ENCODE measurements at places on chromosomes 2 and 18.

GRCh38 chr2:224287531-224287930, 114.4 kb downstream of the FAM124B start:
- no peak for DNase-seq

DNA sequence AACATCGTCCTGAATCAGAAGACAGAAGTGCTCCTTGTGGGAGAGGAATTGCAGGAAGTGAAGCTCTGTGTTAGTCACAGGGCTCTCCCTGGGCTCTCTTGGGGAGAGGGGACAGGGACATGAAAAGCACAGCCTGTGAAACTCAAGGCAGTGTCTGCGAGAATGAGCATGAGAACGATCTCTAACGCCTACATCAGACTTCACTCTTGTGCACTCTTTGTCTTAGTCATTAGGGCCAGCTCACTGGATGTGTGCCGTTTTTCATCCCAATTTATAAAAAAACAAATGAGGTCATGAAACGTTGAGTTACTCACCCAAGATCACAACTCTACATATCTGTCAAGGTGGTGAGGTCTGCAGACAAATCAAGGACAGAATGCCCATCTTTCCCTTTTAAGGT, 27.0 kb upstream of the TWIST2 start:
- no peak for DNase-seq

DNA sequence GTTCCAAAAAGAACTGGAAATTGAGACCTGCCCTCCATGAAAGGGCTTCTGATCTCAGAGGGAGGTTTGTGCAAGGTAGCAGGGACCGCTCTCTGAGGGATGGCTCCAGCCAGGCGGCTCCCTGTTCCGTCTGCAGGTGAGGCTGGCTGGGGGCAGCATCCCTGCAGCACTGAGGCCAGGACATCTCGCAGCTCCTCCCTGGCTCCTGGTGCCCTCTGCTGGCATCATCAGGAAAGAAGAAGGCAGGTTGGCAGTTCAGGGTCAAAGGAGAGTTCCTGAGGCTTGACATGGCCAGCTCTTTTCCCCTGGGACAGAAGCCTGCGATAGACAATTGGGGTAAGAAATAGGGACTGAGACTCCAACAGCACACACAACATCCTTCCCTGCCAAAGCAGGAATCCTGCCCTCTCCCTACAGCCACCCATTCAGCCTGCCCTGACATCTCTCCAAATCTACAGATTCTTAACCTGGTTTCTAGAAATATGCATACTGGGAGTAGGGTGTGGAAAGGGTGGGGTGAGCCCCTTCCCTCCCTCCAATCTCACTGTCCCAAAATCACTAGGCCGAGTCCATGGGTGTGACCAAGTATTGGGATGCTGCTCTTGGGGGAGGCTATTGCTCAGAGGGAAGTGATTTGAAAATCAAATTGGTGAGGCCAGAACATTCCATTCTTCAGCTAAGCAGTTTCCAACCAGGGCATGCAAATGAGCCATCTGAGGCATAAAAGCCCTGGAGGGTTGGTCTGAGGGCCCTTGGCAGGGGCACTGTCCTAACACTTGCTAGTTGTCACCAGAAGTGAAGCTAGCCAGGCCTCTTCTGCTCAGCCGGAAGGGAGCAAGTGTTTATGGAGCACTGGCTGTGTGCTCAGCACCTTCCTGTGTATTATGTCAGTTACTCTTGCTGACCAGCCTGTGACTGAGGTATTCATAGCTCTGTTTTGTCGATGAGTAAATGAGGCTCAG, 185.4 kb downstream of the TFCP2L1 start:
- DNase-seq: no peak

- DNase-seq: no peak
These were observed 51.5 kb downstream of the RPL37A start for GRCh38 chr2:216549926-216550690.

GRCh38 chr2:15874321-15874720, 66.0 kb upstream of the MYCN start:
- no peak for DNase-seq

DNA sequence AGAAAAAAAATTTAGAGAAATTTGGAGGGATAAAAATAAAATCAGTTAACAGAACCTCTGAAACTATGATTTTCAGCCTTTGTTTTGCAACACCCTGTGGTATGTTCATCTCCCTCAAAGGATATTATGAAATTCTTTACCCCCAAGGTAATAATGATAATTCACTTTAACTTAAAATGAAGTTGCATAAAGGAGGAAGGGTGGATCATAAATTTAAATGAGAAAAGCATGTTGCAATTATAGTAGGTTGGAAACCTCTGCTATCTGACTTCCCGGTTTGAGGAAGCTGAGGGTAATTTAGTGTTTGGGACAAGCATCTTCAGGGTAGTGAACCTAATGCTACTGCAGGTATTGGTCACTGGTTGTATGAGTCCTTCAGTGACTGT, 102.9 kb downstream of the BABAM2 start:
- no peak for DNase-seq

GRCh38 chr2:29033656-29034055, 40.7 kb downstream of the PCARE start:
- DNase-seq: no peak

GRCh38 chr18:59833785-59834184, 66.0 kb upstream of the PMAIP1 start:
- DNase-seq: no peak

DNA sequence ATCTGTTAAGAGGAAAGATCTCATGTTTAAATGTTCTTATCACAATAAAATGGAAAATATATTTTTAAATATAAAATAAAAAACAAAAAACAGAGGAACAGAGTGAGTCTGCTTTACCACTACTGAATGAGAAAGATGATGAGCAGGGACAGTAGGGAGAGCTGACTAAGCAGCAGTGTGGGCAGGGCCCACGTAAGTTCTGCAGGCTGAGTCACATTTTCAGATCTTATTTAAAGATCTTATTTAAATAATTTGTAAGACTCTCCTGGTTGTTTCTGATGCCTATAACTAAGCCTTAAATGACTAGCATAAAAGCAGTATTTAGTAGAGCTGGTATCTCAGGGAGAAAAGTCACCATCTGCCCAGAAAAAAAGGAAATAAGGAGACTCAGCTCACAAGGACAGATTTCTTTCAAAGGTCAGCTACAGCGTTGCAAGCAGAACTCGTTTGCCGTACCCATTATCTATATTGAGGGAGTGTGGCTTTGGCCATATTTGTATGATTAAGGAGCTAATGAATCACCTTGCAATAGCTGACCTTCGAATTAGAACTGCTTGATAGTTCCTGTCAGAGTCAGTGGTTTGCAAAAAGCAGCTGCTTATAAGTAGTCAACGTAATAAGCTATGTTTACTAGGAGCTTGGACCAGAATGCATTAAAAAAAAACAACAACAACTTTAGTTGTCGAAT, 322.1 kb upstream of the CHAC2 start:
- DNase-seq: no peak

- DNase-seq: no peak
These were observed 65.1 kb downstream of the EDAR start for GRCh38 chr2:108923736-108924579.

DNA sequence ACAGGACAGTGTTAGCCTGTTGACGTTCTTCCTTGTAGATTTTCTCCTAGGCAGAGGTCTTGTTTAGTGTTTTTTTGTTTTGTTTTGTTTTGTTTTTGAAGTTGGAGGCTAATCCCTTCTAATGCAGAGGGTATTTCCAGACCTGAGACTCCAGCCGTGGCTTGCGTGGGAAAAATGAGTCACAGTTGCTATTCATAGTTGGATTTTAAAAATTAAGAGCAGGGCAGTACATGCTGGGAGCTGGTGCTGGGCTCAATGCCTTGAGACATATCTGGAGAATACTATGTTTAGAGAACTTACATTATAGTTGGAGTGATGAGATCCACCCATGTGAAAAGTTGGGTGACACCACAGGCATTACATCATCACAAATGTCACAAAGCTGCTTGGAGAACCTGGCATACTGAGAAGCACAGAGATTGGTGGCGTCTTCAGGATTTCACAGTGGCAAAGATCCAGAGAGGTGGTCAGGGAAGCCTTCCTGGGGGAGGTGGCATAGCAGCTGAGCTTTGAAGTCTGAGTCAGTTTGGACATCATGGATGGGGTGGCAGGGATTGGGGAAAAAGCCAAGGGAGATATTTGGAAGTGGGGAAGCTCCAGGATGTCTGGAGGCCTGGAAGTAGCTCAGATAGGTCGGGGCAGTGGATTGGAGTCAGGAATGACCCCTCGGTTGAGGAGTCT, 249.4 kb downstream of the LOXHD1 start:
- no peak for DNase-seq

GRCh38 chr18:57561728-57562423, 24.6 kb downstream of the FECH start:
- no peak for DNase-seq

DNA sequence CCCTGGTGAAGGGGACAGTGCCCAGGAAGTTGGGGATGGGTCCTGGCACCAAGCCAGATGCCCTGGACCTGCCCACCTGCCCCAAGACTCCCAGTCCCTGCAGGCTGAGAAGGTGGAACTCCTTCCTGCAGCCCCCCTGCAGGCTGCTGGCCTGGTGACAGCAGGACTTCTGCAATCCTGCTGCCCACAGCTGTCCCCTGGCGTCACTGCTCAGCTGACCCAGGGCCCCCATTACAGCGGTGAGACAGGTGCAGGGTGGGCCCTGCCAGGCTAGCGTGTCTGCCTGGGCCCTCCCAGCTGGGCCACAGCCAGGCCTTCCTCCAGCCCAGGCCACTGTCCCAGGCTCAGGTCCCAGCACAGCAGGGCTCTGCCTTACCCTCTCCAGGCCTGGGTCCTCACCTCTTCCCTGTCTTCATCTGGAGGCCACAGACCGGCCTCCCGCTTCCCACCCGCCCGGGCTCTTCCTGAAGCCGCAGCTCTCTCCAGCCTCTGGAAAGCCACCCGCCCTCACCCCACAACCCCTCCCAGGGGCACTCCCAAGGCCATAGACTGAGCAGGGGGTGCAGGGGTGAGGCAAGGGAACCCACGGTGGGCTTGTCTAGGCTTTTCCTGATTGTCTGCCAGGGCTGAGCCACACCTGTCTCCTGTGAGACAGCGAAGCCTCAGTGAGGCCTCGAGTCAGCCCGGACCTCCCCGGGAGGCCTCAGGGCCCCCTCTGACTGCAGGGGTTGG, 8.8 kb upstream of the ERFE start:
- no peak for DNase-seq

- DNase-seq: no peak
These were observed 19.3 kb upstream of the ODC1 start for GRCh38 chr2:10467401-10467800.

DNA sequence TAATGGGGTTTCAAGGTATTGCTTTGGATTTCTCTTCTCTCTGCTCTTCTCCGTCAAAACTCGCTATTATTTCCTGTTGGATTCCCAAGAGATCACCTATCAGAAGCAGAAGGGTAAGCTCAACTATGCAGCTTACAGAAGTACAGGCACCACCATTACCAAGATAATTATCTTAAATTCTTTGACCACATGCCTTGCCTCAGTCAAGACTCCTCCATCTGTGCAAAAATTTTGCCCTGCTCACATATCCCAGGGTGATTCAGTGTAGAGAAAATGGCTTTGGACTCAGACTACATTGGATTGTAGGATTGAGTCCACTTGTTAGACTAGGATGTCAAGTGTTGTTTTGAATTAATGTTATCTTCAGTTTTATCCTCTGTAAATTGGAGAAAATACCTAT, 698.7 kb downstream of the TDRD15 start:
- no peak for DNase-seq

- DNase-seq: no peak
These were observed 7.4 kb upstream of the POLI start for GRCh38 chr18:54261894-54262293.

- no peak for DNase-seq
These were observed 72.2 kb upstream of the OTOS start for GRCh38 chr2:240212425-240213225.

- no peak for DNase-seq
These were observed 114.4 kb upstream of the FZD5 start for GRCh38 chr2:207884127-207884526.

DNA sequence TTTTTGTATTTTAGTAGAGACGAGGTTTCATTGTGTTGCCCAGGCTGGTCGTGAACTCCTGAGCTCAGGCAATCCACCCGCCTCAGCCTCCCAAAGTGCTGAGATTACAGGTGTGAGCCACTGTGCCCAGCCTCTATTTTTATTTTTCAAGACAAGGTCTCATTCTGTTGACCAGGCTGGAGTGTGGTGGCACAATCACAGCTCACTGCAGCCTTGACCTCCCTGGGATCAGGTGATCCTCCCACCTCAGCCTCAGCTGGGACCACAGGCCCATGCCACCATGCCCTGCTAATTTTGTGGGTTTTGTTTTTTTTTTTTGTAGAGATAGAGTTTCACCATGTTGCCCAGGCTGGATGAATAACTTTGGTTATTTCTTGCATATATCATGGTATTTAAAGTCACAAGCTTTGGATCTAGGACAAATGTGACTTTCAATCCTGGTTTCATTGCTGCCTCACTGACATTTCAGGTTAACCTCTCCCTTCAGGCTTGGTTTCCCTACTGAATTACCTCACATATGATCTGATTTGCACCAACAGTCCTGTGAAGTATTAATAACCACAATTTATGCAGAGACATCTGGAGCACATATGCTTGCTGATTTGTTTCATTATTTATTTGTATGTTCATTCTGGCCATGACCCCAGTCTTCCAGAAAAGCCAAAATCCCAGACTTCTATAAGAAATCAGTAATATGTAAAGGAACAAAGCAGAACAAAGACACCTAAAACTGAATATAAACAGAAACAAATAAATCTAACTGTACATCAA, 17.5 kb upstream of the RAB31 start:
- DNase-seq: no peak

- DNase-seq: no peak
These were observed 10.2 kb downstream of the TMEM17 start for GRCh38 chr2:62495761-62496160.

GRCh38 chr2:31811482-31811881, 199.3 kb downstream of the MEMO1 start:
- DNase-seq: no peak

GRCh38 chr2:31138037-31138962, at the start of gene GALNT14:
Gene GALNT14, minus strand, starts transcription at chr2:31138440. Its CDS starts 354 bp downstream, at chr2:31138086.
- no peak for DNase-seq

DNA sequence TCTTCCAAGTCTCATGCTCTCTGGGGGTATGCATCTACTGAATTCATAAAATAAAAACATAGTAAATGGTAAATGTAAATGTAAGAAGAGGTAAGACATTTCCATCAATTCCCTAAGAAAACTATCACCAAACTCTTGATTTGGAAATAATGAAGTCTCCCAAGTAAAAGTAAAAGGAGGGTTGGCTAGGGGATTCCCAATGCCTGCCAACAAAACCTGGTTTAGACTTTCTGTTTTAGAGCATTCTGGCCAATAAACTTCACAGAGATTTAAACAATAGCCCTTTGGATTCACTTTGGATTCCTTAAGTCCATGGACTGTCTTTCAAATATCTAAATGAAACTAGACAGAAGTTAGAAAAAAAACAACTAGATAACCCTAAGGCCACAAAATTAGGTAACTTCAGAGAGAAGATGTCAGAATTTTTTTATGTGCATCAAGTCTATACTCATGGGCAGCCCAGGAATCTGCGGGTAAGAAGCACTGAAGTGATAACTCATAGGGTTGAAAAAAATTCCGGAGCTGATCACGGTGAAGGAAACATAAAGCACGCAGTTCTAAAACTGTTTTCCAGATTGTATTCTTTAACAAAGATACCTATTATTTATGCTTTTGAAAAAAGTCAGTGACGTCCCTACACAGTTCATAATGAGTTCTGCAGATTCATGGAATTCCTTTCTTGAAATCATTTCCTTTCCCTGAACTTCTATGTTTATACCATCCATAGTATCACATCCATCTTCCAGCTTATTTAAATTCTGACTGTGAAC, 263.6 kb downstream of the AFF3 start:
- no peak for DNase-seq

- no peak for DNase-seq
These were observed 14.4 kb downstream of the IL36B start for GRCh38 chr2:113038291-113038690.

GRCh38 chr18:10062302-10063300, 148.8 kb downstream of the VAPA start:
- no peak for DNase-seq
